Fibroblast of skin of left biceps (primary cell): ENCODE measurements at places on chromosomes 4 and X.

- DNase-seq, result no peak
Measured at GRCh38 chrX:106862972-106863688, 40.0 kb downstream of the RIPPLY1 start.

DNA sequence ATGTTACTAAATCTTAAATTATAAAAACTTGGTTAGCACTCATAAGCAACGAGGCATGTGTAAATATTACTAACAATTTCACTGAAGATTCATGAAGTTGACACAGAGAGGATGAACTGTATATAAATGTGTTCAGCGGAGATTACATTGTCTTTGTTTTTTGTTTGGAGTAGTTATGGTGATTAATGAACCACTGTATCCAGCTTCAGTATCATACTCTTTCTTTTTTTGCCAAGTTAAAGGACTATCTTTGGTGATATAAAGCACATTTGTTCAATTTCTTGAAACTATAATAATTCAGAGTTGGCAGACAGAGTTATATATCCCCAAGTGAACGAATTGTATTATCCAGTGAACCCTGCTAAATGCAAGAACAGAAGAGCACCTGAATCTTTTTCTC, 497.6 kb downstream of the CCSER1 start:
- DNase-seq, result no peak

- DNase-seq, result no peak
Measured at GRCh38 chr4:137674066-137674465, 141.8 kb upstream of the PCDH18 start.

DNA sequence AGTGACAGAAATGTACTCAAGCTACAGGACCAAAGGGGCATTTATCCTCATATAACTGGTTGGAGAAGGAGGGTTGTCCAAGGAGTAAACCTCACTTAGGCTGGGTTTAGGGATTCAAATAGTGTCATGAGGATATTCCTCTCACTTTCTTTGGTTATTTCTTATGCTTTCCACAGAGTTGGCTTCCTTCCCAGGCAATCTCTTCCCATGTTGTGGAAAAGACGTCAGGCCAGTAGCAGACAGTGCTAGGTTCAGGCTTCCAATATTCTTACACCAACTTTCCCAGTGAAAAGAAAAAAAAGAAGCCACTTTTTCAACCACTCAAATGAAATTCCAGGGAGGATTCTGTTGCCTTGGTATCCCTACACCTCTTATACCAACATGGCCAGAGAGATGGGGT, 653.0 kb downstream of the C4orf33 start:
- no peak for DNase-seq

DNA sequence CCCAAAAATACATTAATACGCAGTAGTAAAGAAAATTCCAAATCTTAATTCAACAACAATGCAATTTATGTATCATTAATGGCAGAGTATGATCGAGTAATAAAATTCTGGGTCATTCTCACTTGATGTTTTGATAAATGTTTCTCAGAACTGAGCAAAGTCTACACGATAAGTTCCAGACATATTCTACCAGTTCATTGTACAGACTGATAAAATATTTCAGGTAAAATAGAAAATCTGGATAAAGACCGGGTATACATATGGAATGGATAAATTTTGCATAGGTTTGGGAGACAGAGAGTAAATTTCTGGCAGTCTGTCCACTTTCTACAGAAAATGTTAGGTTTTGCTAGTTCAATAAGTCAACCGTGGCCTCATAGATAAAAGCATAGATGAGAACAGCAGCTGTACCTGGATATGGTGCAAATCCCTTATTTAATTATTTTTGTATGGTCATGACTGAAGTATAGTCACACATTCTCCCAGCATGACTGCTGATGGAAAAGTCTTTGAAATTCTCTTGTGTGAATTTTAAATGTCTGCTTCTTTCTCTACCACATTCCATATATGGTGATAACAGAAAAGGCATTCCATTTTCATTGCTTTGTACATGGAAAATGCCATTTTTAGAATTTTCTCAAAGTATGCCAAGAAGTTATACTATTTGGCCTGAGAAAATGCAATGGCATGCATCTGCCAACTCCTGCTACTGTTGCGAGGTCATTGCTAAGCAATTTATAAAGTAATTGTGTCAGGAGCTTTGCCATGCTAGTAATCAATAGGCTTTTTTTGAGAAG, 301.9 kb upstream of the ARSJ start:
- DNase-seq, result peak; percentile 91

GRCh38 chr4:159390648-159391047, 287.8 kb downstream of the RAPGEF2 start:
- peak; percentile 94 for DNase-seq

- DNase-seq, result no peak
Measured at GRCh38 chrX:110444996-110445395, 86.3 kb downstream of the RTL9 start.

GRCh38 chrX:70664726-70665125, 220.1 kb downstream of the DLG3 start:
- no peak for DNase-seq

- no peak for DNase-seq
Measured at GRCh38 chr4:185840201-185840600, 28.2 kb upstream of the SORBS2 start.

- no peak for DNase-seq
Measured at GRCh38 chr4:23001478-23001877, 308.7 kb downstream of the GBA3 start.

DNA sequence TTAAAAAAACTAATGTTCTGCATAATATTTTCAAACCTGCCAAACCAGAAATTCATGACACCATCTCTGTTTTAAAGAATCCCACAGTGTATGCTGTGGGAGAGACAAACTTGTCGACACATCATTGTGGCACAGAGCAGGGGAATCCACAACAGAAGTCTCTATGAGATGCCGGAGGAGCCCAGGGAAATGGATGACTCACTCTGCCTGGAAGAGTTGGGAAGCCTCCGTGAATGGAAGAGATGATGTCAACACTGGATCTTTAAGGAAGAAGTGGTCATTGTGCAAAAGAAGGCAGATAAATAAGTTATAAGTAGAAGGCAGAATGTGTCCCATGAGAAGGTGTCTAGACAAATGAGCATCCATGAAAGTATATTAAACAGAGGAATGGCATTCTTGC, 595.1 kb downstream of the RAB28 start:
- peak; percentile 1 for DNase-seq

GRCh38 chrX:27599928-27600327, 9.8 kb downstream of the DCAF8L2 start:
- DNase-seq, result no peak

GRCh38 chr4:40265910-40266274, 69.1 kb downstream of the RHOH start:
- no peak for DNase-seq

DNA sequence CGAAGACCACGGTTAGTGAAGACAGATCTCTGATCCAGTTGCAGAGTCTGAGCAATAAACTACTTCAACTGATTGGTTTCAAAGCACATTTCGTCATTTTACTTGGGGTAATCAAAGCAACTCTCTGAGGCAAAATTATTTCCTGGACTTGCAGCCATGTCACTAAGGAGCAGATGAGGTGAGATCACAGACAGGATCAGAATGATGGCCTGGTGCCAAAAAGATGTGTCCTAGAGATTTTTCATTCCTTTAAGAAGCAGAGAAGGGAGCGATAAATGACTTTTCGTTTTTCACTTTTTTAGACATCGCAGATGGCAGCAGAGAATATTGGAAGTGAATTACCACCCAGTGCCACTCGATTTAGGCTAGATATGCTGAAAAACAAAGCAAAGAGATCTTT, 83.9 kb downstream of the PTTG2 start:
- DNase-seq, result no peak
